ENCODE measurements at places on chromosomes 16 and 17.

DNA sequence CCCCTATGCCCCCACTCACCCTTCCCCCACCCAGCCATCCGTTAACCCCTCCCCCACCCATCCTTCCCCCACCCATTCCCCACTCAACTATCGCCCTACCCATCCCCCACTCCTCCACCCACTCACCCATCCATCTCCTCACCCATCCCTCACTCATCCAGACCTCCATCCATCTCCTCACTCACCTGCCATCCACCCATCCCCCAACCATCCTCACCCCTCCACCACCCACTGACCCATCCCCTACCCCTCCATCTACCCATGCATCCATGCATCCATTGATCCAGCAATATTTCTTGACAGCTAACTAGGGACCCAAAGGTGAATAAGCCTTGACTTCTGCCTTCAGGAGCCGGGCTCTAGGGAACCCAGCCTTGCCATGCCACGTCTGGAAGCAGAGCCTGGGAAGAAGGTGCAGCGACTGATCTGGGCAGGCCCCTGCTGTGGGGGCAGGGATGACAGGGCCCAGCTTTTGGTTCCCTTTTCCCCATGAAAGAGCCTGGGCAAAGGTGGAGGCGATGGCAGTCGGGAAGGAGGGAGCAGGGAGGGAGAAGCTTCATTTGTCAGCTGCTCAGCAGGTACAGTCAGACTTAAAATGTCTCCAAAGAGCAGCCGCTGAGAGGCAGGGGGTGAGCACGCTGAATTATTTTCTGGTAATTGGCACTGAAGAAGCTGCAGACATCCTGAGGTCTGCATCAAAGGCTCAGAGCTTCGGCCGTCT lies 23.1 kb upstream of the DOC2B start:
- DNase-seq: no peak

- peak; percentile 12 for DNase-seq
These were observed 88.9 kb downstream of the C16orf78 start for GRCh38 chr16:49462362-49462988.

GRCh38 chr16:2122429-2122828 lies 13.3 kb downstream of the PKD1 start:
- DNase-seq: no peak

DNA sequence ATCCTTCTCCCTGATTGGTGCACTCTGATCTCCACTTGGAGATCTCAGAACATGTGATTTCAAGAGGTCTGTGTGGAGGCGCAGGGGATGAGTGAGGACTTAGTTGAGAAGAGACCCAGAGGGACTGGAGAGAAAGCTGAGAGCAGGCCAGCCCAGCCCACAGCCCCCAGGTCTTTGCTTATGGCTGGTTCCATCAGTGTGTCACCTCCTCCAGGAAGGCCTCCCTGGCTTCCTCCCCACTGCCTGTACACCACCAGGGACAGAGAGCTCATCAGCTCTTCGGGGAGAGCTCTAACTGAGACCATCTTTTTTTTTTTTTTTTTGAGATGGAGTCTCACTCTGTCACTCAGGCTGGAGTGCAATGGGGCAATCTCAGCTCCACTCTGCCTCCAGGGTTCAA lies 3.4 kb downstream of the P2RX1 start:
- DNase-seq: no peak

DNA sequence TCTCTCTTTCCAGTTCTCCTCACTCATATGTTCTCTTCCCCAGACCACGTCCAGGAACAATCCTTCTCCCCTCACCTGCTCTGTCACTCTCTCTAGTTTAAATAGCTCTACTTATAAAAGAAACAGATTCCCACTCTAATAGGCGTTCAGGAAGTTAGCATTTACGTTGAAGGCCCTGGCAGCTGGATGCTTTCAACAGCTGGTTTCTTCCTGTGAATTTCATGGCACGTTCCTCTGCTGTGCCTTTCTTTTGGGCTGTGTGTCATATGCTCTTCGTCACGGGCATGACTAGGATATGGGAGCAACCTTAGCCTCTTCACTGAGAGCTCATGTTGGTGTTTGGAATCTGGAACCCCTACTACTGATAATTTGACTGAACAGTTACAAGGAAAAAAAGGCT lies 73.2 kb downstream of the ZNF18 start:
- no peak for DNase-seq

DNA sequence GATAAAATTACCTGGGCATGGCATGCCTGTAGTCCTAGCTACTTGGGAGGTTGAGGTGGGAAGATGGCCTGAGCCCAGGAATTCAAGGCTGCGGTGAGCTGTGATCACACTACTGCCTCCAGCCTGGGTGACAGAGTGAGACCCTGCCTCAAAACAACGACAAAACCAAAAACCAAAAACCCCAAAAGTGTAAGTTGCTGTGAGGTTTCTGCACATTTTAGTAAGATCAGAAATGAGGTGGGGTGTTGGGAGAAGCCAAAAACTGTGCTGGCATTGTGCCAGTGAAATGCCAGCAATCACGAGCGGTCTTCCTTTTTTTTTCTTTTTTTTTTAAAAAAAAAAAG lies 114.6 kb downstream of the PITPNC1 start:
- no peak for DNase-seq

- no peak for DNase-seq
These were observed 47.2 kb upstream of the SLC47A1 start for GRCh38 chr17:19486351-19487023.

DNA sequence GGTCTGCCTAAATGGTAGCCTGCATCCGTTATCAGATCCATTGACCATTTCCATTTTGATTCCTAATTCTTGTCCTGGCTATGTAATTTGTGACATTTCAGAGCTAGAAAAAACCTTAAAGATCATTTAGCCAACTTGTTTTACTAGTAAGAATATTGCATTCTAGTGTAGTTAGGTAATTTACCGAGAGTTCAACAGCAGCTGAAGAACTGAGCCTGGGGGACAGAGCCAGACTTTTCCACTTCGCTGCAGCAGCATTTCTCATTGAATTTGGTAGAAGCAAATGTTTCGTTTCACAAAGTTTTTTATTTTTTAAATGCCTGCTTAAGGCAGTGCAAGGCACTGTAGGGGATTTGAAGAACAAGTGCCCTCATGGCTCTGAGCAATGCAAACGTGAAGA lies 59.2 kb upstream of the MARCHF10 start:
- no peak for DNase-seq

GRCh38 chr17:60528828-60529227 lies 2.8 kb upstream of the APPBP2 start:
- no peak for DNase-seq

GRCh38 chr17:68457168-68457538 lies at the start of gene WIPI1:
Gene WIPI1, minus strand, starts transcription at chr17:68457496. Its CDS starts 75 bp downstream, at chr17:68457421.
- DNase-seq: no peak

DNA sequence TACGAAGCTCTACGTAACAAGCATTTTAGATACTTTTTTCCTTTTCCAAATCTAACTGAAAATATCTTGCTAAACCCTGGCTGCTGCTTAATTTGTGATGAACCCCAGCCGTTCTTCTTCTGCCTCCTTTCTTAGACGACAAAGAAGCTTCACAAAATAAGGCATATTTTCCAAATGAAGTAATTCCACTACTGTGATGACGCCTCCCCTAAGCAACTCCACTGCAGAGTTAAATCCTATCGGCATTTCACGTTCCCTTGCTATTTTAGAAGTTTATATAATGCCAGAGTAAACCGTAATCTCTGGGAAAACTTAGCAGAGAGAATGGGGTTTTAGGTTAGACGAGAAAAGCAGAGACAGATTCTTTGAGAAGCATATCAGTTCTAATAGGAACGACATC lies 683.1 kb upstream of the SALL1 start:
- no peak for DNase-seq

DNA sequence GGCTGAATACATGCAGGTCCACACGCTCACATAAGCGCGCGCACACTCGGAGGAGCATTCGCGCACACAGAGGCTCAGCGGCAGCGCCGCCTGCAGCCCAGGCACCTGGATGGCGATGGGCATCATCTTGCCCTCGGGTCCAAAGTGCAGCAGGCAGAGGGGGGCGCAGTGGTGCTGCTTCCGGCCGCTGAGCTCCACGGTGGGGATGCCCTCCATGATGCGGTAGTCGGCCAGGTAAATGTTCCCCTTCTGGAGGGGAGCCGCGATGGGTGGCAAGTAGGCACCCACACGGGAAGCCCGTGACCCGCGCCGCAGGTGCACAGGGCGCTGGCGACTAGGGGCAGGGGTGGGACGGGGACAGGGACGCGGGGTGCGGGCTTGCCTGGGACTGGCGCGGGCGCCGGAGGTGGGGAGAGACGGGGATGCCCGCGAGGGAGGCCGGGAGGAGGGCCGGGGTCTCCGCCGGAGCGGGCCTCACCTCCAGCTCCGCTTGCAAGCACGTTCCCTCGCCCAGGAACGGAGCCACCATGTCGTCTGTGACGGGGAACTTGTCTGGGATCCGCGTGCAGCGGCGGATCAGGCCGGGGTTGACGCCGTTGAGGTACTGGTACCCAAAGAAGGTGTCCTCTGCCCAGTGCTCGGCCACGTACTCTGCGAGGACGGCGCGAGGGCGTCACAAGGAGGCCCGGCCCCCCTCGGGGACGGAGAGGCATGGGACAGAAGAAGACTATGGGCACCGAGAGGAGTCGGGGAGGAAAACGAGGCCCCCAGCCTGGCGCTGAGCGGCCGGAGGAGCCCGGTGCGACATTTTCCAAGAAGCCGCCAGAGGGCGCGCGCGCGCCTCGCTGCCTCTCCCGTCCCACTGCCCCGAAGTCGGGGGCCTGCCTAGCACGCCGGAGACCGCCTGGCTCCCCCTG lies 8.0 kb downstream of the ALOX12B start:
- peak; percentile 83 for DNase-seq

DNA sequence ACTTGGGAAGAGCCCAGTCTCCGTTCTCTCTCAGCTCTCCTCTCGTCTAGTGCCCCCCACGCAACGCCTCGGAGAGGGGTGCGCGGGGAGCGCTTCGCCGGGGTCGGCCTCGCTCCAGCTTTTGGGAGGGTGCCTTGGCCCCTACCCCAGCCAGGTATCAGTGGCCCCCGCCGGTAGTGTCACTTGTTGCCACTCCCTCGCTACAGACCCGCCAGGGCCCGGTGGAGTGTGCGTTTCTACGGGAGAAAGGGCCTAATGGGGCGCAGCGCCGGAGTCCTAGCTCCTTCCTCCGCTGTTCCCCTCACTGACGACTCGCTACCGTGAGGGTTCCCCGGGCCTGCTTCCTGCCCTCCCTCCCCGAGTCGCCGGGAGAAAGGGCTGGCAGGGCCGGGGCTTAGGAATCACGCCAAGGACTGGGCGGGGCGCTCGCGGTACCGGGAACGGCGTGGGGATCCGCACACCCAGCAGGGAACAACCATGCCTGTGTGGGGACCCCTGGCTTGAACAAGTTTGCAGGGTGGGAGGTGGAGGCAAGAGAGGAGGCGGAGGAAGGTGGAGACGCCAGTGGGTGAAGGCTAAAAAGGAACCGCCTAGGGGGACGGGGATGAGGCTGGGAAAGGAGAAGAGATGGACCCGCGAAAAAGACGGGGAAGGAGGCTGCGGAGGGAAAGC lies 997 bp upstream of the CDH11 start:
- no peak for DNase-seq

DNA sequence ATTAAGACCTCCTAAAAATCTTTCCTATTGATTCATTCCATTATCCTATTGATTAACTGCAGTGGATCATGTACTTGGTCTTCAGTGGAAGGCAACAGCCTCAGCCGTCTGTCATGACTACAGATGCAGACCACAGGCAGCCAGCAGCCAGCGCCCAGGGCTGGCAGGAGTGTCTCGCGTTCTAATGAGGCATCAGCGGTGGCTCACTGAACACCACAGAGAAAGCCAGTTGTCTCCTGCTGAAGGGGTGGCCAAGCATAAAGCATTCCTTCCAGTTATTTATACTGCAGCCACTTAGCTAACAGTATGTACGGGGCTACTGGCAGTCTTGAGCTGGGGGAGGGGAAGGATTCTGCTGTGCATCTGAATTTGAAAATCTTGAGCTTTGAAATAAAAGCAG lies 214.3 kb downstream of the IRX3 start:
- no peak for DNase-seq

- no peak for DNase-seq
These were observed 23.7 kb downstream of the HSBP1 start for GRCh38 chr16:83831456-83831987.

DNA sequence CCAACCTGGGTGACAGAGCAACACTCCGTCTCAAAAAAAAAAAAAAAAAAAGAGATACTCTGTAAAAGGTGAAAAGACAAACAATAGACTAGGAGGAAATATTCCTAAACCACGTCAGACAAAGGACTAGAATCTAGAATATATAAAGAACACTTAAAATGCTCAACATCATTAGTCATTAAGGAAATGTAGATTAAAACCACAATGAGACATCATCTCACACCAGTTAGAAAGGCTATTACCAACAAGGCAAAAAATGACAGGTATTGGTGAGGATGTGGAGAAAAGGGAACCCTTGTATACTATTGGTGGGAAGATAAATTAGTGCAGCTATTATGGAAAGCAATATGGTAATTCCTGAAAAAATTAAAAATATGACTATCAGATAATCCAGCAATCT lies 903.1 kb upstream of the SOX9 start:
- DNase-seq: no peak

DNA sequence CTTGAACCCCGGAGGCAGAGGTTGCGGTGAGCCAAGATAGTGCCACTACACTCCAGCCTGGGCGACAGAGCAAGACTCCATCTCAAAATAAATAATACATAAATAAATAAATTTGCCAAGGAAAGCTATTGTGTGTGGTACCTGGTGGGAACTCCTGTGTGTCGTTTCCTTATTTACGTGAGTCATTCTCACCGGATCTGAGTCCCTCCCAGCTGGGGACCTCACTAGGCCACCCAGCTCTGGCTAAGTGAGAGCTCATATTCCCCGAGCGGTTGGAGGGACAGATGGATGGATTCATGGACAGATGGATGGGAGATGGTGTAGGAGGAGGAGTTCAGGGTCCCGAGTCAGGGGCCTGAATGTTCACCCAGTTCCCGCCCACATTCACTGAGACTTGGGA lies 22.9 kb upstream of the C1QL1 start:
- no peak for DNase-seq

DNA sequence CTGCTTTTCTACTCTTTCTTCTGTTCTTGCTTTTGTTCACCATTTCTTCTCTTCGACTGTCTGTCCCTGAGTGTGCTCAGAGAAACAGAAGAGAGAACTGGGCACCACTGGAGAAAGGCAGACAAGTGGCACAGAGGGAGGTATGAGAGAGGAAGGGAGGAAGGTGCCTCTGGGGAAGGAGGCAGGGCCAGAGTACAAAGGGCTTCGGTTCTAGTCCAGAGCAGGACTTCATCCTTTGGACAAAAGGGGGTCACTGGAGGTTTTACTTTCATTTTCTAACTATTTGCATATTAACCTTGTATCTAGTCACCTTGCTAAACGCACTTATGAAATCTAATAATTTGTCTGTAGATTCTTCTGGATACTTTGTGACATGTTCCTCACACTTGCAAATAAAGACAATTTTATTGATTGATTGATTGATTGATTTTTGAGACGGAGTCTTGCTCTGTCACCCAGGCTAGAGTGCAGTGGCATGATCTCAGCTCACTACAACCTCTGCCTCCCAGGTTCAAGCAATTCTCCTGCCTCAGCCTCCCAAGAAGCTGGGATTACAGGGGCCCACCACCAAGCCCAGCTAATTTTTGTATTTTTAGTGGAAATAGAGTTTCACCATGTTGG lies 13.5 kb downstream of the ITGB4 start:
- no peak for DNase-seq

- no peak for DNase-seq
These were observed 12.1 kb downstream of the SCNN1G start for GRCh38 chr16:23194497-23195221.

- no peak for DNase-seq
These were observed 5.8 kb downstream of the ASB16 start for GRCh38 chr17:44176257-44176656.
